ENCODE measurements at places on chromosomes 16 and 17.

GRCh38 chr16:75309156-75309555 lies 57.7 kb upstream of the BCAR1 start:
- DNase-seq: no peak

- DNase-seq: no peak
These were observed 80.0 kb downstream of the NTN1 start for GRCh38 chr17:9101356-9101755.

DNA sequence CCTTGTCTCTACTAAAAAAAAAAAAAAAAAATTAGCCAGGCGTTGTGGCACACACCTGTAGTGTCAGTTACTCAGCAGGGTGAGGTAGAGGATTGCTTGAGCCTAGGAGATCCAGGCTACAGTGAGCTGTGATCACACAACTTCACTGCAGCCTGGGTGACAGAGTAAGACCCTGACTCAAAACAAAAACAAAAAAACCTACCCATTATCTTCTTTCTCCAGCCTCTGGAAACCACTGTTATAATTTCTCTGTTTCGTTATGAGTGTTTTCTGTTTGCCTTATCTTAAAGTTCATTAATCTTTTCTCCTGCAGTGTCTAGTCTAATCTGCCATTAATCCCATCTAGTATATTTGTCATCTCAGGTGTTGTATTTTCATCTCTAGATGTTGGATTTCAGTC lies 18.6 kb upstream of the CLTC start:
- DNase-seq: no peak

- DNase-seq: peak; percentile 76
These were observed 197.8 kb upstream of the CHMP6 start for GRCh38 chr17:80793851-80794267.

DNA sequence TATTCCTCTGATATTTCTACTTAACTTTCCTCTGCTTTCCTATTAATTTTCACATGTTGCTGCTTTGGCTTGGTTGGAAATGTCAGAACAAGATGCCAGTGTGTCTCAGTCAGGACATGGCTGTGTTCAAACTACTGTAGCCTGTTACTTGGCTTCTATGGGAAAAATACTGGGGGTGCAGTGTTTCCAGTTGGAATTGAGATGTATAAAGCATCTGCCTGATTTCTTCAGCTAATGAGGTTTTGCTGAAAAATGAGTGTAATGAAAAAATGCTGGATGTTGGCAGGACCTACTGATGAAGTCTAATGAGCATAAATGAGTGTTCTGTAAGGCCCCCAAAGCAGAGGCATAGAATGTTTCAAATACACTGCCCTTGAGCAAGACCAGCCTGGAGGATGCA lies 166.6 kb downstream of the PHKB start:
- DNase-seq: no peak

GRCh38 chr17:17151962-17152361 lies 54.2 kb downstream of the PLD6 start:
- DNase-seq: peak; percentile 92

- no peak for DNase-seq
These were observed 271.5 kb upstream of the C16orf82 start for GRCh38 chr16:26795184-26795583.

- DNase-seq: no peak
These were observed 466.3 kb downstream of the SOX9 start for GRCh38 chr17:72587156-72587555.

GRCh38 chr16:67481561-67482232 lies 740 bp upstream of the ATP6V0D1 start:
- DNase-seq: peak; percentile 67

- DNase-seq: no peak
These were observed 259.8 kb downstream of the C16orf95 start for GRCh38 chr16:87057211-87057881.

DNA sequence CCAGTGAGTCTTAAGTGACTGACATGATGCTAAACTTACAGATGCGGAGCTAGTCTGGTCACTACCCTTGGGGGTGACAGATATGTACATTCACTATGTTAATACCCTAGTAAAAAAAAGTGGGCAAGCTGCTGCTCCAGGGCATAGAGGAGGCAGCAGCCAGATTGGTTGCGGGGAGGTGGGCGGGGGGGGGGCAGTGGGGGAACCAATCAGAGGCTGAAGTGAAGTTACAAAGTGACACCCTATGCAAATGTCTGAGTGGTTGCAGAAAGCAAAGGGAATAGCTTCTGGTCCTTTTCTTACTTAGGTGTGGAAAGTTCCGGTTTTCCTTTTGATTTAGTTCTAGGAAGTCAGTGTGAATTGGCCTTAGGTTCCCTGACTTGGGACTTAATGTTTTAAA lies 12.1 kb downstream of the NDEL1 start:
- no peak for DNase-seq

DNA sequence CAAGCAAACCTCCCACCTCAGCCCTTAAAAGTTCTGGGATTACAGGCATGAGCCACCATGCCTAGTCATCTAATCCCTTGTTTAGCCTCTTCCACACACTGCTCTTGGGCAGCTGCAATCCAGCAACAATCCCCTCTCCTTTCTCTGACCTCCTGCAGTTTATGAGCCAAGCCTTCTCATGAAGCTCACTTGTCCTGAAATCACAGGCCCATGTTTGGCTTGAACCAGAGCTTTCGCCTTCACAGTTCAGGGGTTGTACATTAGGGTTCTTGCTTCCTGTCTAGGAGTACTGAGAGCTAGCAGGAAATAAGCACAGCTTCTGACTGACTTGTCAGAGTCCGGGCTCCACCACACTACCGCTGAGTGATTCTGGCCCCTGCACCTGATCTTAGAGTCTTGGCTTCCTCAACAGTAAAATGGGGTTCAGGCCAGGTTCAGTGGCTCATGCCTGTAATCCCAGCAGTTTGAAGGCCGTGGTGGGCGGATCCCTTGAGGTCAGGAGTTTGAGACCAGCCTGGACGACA lies 16.3 kb downstream of the ERAL1 start:
- DNase-seq: no peak

Measured in fibroblast of pulmonary artery (primary cell).